ENCODE measurements at places on chromosomes 16 and 17.

DNA sequence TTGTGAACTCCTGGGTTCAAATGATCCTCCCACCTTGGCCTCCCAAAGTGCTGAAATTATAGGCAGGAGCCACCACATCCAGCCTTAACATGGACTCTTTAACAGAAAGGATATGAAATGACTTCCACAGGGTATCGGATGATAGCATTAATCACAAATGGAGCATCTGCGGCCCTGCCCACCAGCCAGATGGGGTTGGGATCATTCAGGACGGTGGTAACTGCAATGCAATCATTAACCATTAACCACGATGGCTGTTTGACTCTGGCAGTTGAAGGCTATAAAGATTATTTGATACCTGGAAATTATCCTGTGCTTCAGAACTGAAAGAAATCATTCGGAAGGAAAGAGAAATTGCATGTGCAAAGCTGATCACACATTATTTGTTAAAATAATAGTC lies 5.3 kb upstream of the CHST5 start:
- DNase-seq = no peak

DNA sequence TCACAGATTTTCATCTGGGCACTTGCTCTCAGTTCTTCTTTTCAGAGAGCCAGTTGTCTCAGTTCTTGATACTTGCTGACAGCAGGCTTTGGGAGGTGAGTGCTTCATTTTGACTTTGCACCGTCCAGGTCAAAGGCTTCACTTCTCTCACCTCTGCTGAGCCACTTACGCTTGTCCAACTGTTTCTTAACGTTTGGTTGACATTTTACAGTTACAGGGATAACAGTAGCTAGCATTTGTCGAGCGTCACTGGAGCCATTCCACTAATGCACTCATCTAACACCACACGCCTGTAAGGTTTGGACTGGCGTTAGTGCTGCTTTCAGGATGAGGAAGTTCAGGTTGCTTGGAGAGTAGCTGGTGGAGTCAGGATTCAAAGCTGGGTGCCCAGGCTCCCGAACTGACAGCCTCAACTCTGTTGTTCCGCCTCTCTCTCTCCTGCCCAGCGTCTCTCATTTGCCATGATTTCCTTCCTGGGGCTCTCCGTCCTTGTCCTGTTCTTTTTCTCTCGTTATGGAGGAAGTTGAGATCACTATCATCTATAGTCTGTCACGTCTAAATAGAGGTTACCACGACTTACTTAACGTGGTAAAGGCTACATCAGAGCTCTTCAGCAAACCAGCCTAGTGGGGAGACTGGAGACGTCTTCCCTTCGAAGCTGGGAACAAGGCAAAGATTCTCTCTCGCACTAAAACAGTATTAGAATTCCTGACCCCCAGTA lies 220.8 kb downstream of the RPTOR start:
- no peak for DNase-seq

DNA sequence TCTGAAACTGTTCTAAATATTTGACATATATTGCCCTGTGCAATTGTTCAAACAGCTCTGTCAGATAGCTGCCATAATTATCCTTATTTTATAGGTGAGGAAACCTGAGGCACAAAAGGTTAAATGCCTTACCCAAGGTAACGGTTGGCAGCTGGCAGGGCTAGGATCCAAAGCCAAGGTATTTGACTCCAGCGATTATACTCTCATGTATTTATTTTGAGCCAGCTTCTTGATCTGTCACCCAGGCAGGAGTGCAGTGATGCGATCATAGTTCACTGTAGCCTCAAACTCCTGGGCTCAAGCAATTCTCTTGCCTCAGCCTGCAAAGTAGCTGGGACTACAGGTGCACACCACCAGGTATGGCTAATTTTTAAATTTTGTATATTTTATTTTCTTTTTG lies 7.2 kb downstream of the ENO3 start:
- DNase-seq = no peak

DNA sequence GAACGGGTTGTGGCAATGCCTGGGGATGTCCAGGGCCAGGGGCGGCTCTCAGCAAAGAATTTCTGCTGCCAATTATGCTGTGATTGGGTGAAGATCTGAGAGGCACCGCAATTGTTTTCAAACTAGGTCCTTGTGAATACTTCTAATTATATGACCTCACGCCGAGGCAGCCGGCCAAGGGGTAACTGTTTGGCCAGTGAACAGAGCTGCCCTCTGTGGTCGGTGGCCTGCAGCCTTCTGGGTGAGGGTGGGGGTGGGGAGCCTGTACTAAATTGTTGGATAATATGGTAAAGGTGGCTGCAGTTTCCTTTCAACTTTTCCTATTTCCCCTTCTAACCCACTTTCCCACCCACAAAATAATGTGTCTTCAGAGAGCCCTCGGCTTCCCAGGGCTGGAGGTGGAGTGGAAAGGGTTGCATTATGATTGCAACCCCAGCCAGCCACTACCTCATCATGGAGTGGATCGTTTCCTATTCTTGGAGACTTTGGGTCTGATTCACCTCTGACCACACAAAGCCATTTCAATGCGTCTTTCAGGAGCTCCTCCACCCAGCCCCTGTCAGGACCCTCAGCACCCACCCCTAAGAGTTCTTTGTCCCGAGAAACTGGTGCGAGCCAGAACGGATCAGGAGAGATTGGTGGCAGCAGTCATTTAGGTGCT lies 2.0 kb upstream of the DNAI2 start:
- no peak for DNase-seq

DNA sequence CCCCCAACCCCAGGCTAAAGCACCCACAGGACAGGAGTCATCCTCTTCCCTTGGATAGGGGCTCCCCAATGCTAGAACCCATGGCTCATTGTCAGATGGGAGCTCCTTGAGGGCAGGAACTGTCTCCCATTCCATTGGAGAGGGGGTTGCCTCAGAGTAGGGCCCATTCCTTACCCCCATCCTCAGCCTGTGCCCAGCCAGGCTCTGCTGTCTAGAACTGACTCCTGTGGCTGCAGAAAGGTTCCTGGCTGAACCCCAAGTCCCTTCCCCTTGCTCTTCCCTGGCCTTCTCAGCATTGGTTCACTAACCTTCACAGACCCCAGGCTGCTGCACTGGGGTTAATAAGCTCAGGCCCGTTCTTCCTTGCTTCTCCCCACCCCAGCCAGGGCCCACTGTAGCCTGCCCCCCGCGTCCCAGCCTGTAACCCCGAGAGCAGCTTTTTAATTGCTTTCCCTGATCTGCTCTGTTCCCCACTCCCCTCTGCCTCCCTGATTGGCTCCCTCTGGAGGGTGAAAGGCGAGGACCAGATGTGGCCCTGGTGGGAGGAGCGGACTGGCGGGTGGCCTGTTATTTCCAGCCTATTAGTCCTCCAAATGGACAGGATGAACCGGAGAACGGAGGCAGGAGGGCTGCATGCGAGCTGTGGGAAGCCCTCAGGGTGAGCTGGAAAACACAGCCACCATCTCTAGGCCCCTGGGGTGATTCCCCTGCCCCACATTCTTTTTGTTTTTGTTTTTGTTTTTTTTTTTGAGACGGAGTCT lies 6.0 kb upstream of the GFAP start:
- DNase-seq = no peak

DNA sequence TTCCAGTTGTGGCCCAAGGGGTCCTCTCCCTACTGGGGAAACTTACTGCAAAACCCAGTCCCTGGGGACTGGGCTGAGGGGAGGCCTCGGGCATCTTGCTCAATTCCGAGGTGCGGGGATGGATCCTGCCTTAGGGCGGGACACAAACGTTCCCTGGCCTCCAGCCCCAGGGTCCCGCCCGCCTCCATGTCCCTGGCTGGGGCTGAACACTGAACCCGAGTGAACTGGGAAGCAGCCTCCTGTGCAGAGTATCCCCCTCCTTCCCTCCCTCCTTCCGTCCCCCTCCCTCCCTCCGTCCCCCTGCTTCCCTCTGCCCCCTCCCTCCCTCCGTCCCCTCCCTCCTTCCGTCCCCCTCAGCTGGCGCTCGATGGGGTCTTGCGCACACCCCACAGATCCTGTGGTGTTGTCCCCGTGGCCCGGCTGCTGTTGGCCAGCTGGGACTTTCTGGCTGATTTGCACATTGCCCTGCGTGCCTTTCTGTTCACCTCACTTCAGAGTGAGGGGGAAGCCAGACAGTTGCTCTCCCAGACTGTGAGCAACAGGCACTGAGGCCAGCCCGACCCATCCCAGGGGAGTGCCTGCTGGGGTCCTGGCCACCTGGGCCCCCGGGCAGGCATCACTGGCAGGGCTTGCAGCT lies 5.5 kb downstream of the TRAF7 start:
- DNase-seq = no peak

DNA sequence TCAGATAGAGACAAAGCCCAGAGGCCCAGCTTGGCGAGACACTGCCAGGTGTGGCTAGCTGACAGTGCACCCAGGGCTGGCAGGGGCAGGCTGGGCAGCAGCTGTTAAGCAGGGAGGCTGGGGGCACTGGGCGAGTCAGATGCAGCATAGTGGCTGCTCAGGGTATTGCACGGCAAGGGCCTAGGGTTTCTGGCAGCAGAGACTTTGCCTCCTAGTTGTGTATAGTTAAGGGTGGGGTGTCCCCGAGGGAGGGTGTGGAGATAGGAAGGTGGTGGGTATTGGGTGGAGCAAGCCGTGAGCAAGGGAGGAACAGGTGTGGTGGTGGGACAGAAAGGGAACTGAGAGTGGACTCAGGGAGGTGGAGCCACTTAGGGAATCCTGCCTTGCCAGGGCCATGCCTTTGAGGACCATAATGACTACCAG lies 66.0 kb downstream of the SMPD3 start:
- peak; percentile 54 for DNase-seq

All from MM.1S (cell line).